ENCODE measurements at places on chromosomes 2 and 18. TPM values are rescaled to one million over a fixed set of nuclear protein-coding genes. Genes with fewer than 3 reads are reported as not detected.

The ALPP gene
- total RNA-seq, result not detected

The DCDC2C gene
- total RNA-seq, result not detected

The CAD gene
- 27.5 TPM for total RNA-seq

The CCDC74B gene
- total RNA-seq, result 7.4 TPM

The STRADB gene
- 23.1 TPM for total RNA-seq

The MAP2 gene
- 5.8 TPM for total RNA-seq

The UGT1A10 gene
- total RNA-seq, result not detected

The AQP12A gene
- total RNA-seq, result not detected

The MORN2 gene
- 15.4 TPM for total RNA-seq

The ACVR1C gene
- 0.06 TPM for total RNA-seq

The VAMP8 gene
- total RNA-seq, result not detected

The DLGAP1 gene
- total RNA-seq, result not detected

The GKN1 gene
- total RNA-seq, result not detected

The SERPINB7 gene
- total RNA-seq, result not detected

The PAIP2B gene
- 0.54 TPM for total RNA-seq

The ITPRIPL1 gene
- total RNA-seq, result 0.31 TPM

The GTF2A1L gene
- total RNA-seq, result 0.24 TPM

The XPO1 gene
- total RNA-seq, result 51.6 TPM

The CHST10 gene
- 4.5 TPM for total RNA-seq

The TNFAIP6 gene
- total RNA-seq, result 19.3 TPM

The TTC31 gene
- total RNA-seq, result 18.9 TPM

The PTPRM gene
- total RNA-seq, result 60.3 TPM

The USP40 gene
- 33.7 TPM for total RNA-seq
